ENCODE measurements at places on chromosomes 11 and 22.
A peak's percentile ranks its signal among the peaks of the same experiment; 100 is the strongest.

DNA sequence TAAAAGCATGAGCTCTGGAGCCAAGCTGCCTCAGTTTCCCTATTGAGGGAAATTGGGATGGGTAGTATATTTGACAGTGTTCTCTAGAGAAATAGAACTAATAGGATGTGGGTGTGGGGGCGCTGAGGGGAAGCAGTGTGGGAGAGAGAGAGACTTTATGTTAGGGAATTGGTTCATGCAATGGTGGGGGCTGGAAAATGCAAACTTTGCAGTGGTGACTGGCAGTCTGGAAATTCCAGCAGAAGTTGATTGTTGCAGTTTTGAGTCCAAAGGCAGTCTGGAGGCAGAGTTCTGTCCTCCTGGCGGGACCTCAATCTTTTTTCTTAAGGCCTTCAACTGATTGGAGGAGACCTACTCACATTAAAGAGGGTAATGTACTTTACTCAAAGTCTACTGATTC lies 59.4 kb upstream of the SYT13 start:
- no peak for DNase-seq

DNA sequence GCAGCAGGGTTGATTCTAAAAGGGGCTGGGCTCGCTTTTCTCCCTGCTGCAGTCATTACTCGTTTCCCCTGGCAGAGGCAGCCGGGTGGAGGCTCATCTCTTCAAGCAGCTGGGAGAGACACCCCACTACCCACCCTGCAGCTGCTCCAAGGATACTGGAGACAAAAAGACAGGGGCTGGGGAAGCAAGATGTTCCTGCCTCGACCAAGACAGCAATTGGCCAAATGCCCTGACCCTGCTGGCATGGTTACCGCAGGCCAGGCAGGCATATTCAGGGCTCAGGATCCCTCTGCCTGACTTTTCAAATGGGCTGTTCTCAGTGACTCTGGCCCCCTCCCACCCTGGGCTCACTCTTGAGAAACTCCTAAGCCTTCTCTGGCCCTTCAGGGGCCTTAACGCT lies 6.8 kb upstream of the RGL4 start:
- no peak for DNase-seq

DNA sequence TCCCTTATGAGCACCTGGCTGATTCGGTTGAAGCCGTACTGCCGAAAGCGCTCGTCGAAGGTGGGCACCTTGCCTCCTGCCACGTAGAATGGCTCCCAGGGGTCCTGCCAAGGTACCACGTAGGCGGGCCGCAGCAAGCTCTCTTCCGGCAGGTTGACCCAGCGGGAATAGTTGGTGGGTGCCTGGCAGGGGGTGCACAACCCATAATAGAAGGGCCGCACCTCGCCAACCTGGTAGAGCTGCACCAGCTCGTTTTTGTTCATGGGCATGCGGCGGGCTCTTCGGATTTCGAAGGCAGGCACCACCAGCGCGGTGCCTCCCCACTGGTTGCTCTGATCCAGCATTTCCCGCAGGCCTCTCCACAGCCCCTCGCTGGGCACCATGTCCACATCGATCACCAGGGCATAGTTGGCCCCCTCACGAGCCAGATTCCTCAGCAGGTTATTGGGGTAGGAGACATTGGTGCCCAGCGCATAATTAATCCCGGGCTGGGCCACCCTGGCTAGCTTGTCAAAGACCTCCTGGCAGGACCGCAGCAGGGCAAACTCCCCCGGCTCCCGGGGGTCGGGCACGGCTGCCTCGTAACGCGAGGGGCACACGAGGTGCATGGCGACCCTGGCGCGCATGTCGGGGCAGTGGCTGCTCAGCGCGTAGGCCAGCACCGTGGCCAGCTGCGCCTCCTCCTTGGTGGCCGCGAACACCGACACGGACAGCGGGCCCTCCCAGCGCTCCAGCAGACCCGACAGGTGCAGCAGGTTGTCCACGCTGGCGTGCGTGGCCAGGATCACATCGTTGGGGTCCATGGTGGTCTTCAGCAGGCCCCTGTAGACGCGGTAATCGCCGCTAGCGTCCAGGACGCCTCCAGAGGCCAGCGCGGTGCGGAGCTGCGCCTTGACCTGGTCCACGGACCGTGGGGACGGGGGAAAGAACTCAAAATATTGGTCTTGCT lies 679 bp downstream of the B4GAT1 start:
- DNase-seq: peak; percentile 41

DNA sequence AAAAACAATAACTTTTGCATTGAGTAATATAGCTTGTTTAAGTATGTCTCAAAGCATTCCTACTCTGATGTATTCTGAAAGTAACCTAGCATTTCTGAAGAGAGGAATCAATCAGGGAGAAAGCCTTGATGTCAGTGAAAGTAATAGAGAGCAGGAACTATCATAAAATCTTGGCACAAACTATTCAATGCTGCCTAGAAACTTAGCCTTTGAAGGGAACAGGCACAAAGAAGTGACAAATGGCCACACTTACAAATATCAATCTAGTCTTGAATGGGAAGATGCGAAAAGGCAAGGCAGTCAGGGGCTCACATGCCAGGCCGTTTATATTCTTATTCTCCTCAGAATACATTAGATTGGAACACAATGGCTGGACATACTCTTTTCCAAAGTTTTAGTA lies 576.5 kb upstream of the ANO3 start:
- no peak for DNase-seq

DNA sequence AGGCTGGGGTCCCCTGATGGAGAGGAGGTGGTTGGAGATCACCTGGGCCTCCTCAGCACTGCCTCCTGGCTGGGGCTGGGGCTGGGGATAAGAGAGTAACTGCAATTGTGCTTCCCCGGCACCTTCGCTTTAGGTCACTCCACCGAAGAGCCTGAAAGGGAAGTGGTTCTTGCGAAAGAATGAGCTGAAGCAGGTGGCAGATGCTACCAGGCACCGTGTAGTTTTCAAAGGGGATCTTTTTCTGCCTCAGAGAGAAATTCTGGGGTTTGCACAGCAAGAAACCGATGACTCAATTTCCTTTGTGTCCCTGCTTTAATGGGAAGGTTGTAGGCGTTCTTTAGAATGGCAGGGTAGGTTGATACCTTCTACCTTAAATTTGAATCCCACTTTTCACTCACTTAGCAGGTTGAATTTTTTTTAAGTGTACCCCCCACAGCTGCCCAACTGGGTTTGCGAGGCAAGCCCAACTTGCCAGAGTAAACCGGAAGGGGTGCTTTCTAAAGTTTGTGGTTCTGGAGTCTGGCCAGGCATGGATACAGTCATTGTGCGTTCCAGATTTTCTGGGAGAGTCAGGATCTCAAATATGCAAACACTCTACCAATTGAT lies 5.3 kb downstream of the CD44 start:
- no peak for DNase-seq

DNA sequence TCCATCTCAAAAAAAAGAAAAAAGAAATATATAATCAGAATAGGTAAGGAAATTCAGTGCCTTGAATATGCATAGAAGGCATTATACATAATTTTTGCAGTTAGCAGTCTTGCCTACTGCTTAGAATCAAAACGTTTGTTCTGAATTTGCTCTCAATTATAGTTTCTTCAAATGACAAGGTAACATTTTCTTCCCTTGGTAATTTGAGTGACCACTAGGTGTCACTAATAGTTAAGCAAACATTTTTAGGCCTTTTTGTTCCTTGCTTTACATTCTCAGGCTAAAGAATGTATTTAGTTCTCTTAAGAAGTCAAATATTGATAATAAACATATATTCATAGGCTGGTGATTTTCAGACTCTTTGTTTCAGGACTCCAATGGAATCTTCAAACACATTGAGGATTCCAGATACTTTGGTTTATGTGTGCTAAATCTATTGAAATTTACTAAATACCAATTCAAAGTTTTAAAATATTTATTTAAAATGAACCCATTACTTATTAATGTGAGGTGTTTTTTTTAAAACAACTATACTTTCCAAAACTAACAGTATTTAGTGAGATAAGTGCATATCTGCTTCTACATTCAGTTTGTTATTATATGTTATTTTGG lies 55.0 kb upstream of the DEPDC7 start:
- DNase-seq: peak; percentile 50

DNA sequence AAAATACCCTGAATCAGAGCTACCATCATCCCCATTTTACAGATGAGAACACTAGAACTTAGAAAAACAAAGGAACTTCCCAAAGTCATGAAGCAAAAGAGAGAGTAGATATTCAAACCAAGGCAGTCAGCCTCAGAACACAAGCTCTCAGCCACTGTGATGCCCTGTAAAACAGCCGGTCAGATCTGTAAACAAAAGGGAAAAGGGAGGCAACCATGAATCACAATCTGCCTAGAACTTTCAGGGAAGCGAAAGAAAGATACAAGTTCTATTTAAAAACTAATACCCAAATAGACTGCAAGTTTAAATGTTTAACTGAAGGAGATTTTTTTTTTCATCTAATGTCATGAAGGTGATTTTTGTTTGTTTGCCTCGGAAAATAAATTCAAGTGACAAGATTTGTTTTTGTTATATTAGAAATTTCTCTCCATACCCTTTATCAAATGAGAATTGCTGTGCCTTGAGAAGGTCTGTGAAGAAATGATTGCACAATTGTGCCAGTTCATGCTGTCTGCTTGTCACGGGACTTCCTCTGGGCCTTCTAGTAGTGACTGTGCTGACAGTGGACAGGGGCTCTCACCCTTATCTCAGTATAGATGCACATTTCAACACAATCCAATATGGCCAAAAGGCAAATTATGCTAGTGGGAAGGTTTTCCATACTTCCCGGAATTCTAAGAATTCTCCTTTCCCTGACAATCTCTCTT lies 11.7 kb downstream of the SAA1 start:
- DNase-seq: no peak

DNA sequence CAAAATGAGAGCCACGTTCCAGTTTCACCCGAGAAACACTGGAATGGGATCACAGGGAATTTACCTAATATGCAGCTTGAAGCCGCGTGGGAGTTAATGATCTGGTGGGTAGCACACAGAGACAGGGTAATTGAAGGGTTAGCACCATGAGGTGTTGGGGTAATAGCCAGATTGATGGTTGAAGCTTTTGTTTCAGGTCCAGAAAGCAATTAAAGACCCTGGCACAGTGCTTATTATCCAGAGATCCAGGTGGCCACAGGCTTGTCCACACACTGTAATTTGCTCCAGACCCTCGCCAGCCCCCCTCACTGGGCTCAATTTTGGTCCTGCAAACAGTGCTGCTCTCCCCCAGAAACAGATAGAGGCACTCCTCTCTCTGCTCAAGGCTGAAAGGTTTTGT lies 282.5 kb upstream of the ISX start:
- DNase-seq: peak; percentile 18

DNA sequence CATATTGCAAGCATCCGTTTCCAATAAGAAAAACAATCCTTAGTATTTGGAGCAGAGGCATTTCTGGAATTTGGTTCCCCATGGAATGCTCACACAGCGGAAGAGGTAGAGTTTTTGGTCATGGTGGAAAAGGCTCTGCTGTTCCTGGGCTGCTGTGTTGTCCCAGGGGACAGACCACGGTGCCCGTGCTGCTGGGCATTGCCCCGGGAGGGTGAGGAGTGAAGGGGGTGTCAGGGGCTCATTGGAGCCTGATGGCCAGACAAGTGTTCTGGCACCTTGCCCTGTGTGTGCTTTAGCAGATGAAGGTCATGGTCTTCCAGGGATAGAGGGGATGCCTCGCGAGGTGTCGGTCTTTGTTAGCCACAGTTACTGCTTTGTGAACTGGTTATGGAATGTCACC lies 61.2 kb downstream of the MPPED1 start:
- DNase-seq: no peak

DNA sequence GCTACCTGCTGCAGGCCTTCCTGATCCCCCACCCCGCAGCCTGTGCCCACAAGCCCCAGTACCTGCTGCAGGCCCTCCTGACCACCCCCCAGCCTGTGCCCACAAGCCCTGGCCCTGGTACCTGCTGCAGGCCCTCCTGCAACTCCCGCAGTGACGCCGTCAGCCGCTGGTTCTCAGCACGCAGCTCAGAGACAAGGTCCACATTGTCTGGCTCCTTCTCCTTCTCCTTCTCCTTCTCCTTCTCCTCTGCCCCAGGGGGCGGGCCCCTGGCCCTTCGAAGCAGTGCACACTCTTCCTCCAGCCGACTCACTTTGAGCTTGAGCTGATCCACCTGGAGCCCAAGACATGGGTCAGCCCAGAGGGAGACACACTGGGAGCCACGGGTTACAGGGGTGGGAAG lies 9.1 kb downstream of the CARD10 start:
- no peak for DNase-seq

GRCh38 chr11:1257916-1258315 lies 35.0 kb downstream of the MUC5B start:
- no peak for DNase-seq

- DNase-seq: no peak
These were observed 4.6 kb downstream of the ADM start for GRCh38 chr11:10309163-10310093.

DNA sequence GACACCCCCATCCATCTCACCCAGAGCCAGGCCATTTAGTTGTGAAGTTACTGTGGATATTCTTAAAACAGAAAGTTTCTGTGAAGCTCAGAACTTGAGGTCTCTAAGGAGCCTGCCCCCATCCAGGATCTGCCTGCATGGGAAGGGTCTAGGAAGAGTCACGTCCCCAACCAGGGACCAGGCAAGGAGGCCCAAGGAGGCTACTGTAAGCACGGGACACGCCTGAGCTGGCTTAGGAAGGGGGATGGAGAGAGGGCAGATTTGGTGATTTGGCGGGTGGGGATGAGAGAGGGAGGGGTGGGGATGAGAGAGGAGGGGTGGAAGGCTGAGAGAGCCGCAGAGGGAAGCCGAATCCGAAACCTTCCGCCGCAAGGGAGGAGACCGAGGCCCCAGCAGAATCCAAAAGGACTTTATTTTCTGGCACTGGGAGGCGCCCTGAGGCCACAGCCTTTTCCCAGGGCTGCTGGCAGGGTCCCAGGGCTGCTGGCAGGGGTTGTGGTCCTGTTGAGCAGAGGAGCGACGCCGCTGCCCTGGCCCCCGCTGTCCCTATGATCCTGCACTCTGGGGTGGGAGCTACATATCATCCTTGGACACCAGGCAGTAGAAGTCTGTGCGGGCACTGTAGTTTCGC lies 9.4 kb downstream of the SIGIRR start:
- DNase-seq: no peak

DNA sequence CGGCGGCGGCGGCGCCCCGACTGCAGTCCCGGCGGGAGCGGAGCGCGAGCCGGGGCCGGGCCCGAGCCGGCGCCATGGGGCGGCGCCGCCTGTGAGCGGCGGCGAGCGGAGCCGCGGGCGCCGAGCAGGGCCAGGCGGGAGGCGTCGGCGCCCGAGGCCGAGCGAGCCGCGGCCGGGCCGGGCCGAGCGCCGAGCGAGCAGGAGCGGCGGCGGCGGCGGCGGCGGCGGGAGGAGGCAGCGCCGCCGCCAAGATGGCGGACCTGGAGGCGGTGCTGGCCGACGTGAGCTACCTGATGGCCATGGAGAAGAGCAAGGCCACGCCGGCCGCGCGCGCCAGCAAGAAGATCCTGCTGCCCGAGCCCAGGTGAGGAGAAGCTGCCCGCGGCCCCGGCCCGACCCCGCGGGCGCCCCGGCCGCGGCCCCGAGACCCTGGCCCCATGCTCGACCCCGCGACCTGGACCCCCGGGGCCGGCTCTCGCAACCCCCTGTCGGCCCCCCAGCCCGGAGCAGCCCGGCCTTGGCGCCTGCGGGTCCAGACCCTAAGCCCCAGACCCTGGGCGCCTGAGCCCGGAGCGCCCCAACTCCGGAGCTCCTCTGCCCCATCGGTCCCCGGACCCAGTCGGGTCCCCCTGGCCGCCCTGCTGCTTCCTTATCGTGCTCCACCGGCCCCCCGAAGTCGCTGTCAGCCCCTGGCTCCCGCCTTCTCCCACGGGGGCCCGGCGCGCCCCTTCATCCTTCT lies at the start of gene GRK2:
Gene GRK2, plus strand, starts transcription at position 25 of the 739 bp plus-strand sequence. Its CDS starts 227 bp downstream, at position 252.
- peak; percentile 37 for DNase-seq

GRCh38 chr22:35987487-35987886 lies 41.1 kb downstream of the RBFOX2 start:
- DNase-seq: no peak

- DNase-seq: peak; percentile 73
These were observed 522 bp upstream of the SEPTIN5 start for GRCh38 chr22:19713650-19714311.
